Subcutaneous preadipocyte (primary cell): ENCODE measurements at places on chromosomes 4 and X. TPM values are rescaled to one million over a fixed set of nuclear protein-coding genes. Genes with fewer than 3 reads are reported as not detected.

Gene MAB21L2
- not detected in 2 replicates for total RNA-seq

Gene TRMT44
- 17.6 and 20.2 TPM in 2 replicates for total RNA-seq

Gene PDCL2
- not detected in 2 replicates for total RNA-seq

Gene KDR
- total RNA-seq: under 0.01 and 1.4 TPM in 2 replicates

Gene MAGEA8
- not detected in 2 replicates for total RNA-seq

Gene TSPAN7
- 0.37 TPM in 1 of 2 replicates, not detected in the other for total RNA-seq

Gene CAPN6
- total RNA-seq: under 0.01 TPM in 1 of 2 replicates, not detected in the other

Gene FAM241A
- total RNA-seq: 4.8 and 6.6 TPM in 2 replicates

Gene FAM47E
- 0.37 TPM in 1 of 2 replicates, not detected in the other for total RNA-seq

Gene PDZD4
- under 0.01 and 0.20 TPM in 2 replicates for total RNA-seq

Gene DKK2
- total RNA-seq: 0.37 and 0.39 TPM in 2 replicates

Gene SMPX
- not detected in 2 replicates for total RNA-seq

Gene ALB
- not detected in 2 replicates for total RNA-seq

Gene SAGE1
- not detected in 2 replicates for total RNA-seq

Gene VCX2
- not detected in 2 replicates for total RNA-seq

Gene RAB40AL
- 0.37 and 0.78 TPM in 2 replicates for total RNA-seq

Gene GYPB
- total RNA-seq: not detected in 2 replicates

Gene PLP1
- 1.1 and 1.2 TPM in 2 replicates for total RNA-seq

Gene PNMA6A
- total RNA-seq: 1.6 and 3.3 TPM in 2 replicates

Gene SH3RF1
- total RNA-seq: 11.0 and 23.1 TPM in 2 replicates

Gene ZNF718
- total RNA-seq: 6.1 and 6.6 TPM in 2 replicates

Gene P2RY10
- total RNA-seq: not detected in 2 replicates

Gene CRMP1
- under 0.01 TPM in 1 of 2 replicates, not detected in the other for total RNA-seq

Gene RPA4
- total RNA-seq: 1.8 and 2.6 TPM in 2 replicates

Gene PRSS12
- total RNA-seq: 0.37 and 4.1 TPM in 2 replicates

Gene BMX
- not detected in 2 replicates for total RNA-seq

Gene XIAP
- total RNA-seq: 23.1 and 24.6 TPM in 2 replicates

Gene SULT1B1
- total RNA-seq: 3.3 and 10.6 TPM in 2 replicates

Gene SPANXA2
- total RNA-seq: not detected in 2 replicates

Gene ELOVL6
- 17.3 and 31.9 TPM in 2 replicates for total RNA-seq

Gene NR0B1
- 1.2 and 8.5 TPM in 2 replicates for total RNA-seq

Gene JAKMIP1
- not detected in 2 replicates for total RNA-seq

Gene IL21
- total RNA-seq: not detected in 2 replicates

Gene COX7B2
- total RNA-seq: not detected in 2 replicates

Gene TMEM47
- total RNA-seq: 14.7 and 27.9 TPM in 2 replicates

Gene CLDN34
- not detected in 2 replicates for total RNA-seq

Gene TEX13D
- not detected in 2 replicates for total RNA-seq

Gene MAGEA12
- not detected in 2 replicates for total RNA-seq

Gene SERTM2
- total RNA-seq: under 0.01 TPM in 1 of 2 replicates, not detected in the other

Gene PNMA6F
- total RNA-seq: not detected in 2 replicates

Gene P2RY4
- total RNA-seq: under 0.01 and 0.39 TPM in 2 replicates

Gene FAM156B
- 8.4 and 18.0 TPM in 2 replicates for total RNA-seq

Gene DCAF8L2
- under 0.01 TPM in 1 of 2 replicates, not detected in the other for total RNA-seq

Gene TRO
- total RNA-seq: 1.4 and 5.1 TPM in 2 replicates

Gene ZNF141
- total RNA-seq: 13.2 and 15.6 TPM in 2 replicates

Gene CASK
- total RNA-seq: 24.6 and 29.5 TPM in 2 replicates

Gene DNAAF6
- total RNA-seq: not detected in 2 replicates

Gene EDNRA
- 6.6 and 6.8 TPM in 2 replicates for total RNA-seq

Gene USP17L26
- not detected in 2 replicates for total RNA-seq

Gene CSAG1
- total RNA-seq: not detected in 2 replicates

Gene DRD5
- not detected in 2 replicates for total RNA-seq

Gene VCX3B
- total RNA-seq: not detected in 2 replicates

Gene SULT1E1
- total RNA-seq: 0.37 and 0.39 TPM in 2 replicates

Gene AADAT
- total RNA-seq: 2.2 and 4.9 TPM in 2 replicates

Gene PF4V1
- total RNA-seq: 0.59 TPM in 1 of 2 replicates, not detected in the other

Gene PLAC8
- 1.8 TPM in 1 of 2 replicates, not detected in the other for total RNA-seq

Gene LGI2
- under 0.01 TPM in 1 of 2 replicates, not detected in the other for total RNA-seq

Gene RHOXF2
- not detected in 2 replicates for total RNA-seq

Gene PPP2R2C
- total RNA-seq: under 0.01 and 0.20 TPM in 2 replicates
